RCC 7860 (cell line): ENCODE measurements at places on chromosomes 3 and 15.
A peak's percentile ranks its signal among the peaks of the same experiment; 100 is the strongest.

- peak; percentile 8 for DNase-seq
These were observed 102.0 kb upstream of the MYRIP start for GRCh38 chr3:39707314-39707909.

DNA sequence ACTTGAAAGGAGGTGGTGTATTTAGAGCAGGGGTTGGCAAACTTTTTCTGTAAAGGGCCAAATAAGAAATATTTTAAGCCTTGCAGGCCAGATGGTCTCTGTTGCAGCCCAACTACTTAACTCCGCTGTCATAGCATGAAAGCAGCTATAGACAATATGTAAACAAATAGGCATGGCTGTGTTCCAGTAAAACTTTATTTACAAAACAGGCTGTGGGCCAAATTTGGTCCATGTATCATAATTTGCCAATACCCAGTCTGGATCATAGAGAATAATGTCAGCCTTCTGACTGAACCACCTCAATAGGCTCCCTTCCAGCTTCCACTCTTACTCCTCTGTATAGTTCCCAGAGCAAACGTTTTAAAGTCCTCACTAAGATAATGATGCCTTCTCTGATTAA, 638.8 kb upstream of the CFAP20DC start:
- no peak for DNase-seq

GRCh38 chr3:50271314-50271936, 2.5 kb downstream of the SEMA3B start:
- DNase-seq = no peak

DNA sequence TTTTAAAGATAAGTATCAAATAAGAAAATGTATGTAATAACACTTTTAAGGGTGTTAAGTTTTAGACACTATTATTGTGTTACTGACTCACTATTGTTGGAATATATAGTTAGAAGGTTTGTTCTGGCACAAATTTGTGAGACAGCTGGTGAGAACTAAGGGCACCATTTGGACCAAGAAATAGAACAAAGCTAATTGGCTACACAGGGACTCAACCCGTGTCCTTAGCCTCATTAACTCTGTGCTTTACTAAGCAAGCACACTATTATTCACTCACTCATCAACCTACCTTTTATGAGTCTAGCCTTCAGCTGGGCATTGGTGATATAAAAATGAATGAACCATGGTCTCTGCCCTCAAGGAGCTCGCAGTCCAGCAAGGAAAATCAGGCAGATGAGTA, 4.1 kb upstream of the UNC13C start:
- DNase-seq = no peak

GRCh38 chr3:45792036-45792435, 4.3 kb downstream of the SLC6A20 start:
- no peak for DNase-seq

GRCh38 chr15:69887009-69887408, 210.7 kb downstream of the TLE3 start:
- no peak for DNase-seq

DNA sequence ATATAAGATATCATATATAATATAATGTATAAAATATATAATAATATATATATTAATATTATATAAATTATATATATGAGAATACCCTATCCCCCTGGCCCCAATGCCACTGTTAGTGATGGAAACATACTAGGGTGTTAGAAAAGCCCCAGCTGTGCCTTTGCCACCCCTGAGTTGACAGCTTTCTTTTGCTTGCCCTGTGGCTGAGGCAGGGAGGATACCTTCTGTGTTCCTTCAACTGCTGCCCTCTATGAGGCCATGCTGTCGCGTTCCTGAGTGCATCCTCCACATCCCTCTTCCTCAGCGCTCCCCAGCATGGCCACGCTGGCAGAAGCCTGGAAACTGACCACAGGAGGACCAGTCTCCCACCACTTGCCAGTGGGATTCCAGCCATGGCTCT, 26.3 kb downstream of the FAN1 start:
- DNase-seq = no peak

DNA sequence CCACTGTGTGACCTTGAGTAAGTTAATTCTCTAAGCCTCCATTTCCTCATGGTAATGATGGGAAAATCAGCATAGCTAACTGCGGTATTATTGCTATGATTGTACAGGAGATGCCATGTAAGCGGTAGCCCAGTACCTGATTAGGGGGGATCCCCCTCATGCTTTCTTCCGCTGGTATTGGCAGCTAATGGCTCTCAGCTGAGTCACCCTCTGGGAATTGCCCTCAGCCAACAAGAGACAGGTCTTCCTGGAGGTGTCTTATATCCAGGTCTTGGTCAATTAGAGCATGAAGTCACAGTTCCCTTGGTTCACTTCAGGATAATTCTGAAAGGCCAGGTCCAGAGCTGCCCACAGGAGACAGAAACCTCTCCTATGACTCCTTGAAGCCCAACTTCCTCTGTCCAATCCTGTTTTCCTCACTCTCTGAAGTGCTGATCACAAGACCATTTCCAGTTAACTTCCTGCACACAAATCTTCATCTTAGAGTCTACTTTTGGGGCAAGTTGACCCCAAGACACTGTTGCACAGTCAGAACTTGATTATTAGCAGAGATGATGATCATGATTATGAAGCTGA, 724.7 kb upstream of the ZNF385D start:
- peak; percentile 91 for DNase-seq

GRCh38 chr3:64759811-64760210, 72.0 kb upstream of the ADAMTS9 start:
- DNase-seq = no peak

DNA sequence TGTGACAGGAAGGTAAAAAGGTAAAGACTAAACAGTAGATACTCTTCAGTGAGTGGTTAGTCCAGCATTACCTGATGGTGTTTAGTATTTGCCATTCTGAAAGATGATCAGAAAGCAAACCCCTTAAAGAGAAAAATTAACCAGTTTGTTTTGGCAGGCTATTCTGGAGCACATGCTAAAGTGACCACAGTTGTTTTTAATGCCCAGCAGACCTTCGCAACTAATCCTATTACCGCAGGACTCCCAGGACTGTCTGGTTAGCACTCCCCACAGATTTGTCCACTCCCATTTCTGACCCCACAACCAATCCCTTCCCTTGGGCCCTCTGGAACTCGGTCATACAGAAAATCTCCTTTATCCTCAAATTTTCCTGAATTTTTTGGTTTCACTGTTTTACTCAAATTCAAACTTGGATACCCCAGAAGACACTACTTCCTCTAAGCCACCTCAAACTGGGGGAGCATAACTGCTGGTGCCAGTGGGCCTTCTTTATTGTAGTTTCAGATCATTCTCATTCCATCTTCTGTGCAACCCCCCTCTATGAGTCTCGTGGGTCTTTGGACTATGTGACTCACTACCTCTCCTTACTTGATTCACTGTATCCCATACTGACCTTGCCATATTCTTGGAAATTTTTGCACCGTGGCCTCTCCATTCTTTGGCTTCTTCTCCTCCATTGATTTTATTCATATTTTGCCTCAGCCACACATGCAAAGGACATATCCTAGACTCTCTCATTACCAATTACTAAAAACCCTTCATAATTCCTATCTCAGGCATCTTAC, 104.4 kb downstream of the RBMS3 start:
- no peak for DNase-seq
